ENCODE measurements at places on chromosomes 16 and 17. TPM values are rescaled to one million over a fixed set of nuclear protein-coding genes. Genes with fewer than 3 reads are reported as not detected.

DNA sequence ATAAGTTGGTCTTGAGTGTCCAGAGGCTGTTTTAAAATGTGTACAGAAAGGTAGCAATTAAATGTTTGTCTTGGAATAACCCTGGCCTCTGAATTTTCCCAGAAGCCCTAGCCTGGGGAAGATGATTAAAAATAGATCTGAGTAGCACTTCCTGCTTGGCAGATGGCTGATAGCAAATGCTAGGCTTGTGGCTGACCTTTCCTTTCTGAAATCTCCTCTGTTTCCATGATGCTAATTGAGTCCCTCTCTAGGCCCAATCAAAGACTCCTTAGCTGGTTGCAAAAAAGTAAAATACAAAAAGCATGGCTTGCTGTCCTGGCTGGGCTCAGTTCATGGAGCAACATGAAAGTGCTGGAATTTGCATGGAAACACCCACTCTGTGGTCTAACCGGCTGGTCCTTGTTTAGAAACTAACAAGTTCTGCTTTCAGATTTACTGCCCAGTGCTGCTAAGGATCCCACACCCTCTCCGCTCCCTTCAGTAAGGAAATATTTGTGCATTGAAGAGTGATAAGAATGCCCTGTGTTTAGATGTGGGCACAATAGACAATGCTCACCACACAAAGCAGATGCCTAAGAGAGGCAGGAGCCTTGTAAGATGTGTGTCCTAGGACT lies 40.8 kb downstream of the YPEL2 start:
- DNase-seq: no peak
- no peak overlapping the region for H3K4me3 ChIP-seq
- no peaks in the 10 kb centered on the region for H3K36me3 ChIP-seq
- no peaks in the 10 kb centered on the region for H3K27me3 ChIP-seq
- H3K4me1 ChIP-seq: peaks cover 2% of the 10 kb centered on the region
- no peak overlapping the region for H3K27ac ChIP-seq

Gene RIPOR1
- 10.0 TPM for total RNA-seq

Gene TUBD1
- 26.4 TPM for total RNA-seq

Gene EVPL
- total RNA-seq: 0.53 TPM

GRCh38 chr17:37742762-37743611 lies 1.9 kb downstream of the HNF1B start:
- no peaks in the 10 kb centered on the region for H3K36me3 ChIP-seq
- H3K27me3 ChIP-seq: peaks cover 84% of the 10 kb centered on the region
- H3K4me3 ChIP-seq: peak overlapping the region; percentile 48
- no peaks in the 10 kb centered on the region for H3K4me1 ChIP-seq

DNA sequence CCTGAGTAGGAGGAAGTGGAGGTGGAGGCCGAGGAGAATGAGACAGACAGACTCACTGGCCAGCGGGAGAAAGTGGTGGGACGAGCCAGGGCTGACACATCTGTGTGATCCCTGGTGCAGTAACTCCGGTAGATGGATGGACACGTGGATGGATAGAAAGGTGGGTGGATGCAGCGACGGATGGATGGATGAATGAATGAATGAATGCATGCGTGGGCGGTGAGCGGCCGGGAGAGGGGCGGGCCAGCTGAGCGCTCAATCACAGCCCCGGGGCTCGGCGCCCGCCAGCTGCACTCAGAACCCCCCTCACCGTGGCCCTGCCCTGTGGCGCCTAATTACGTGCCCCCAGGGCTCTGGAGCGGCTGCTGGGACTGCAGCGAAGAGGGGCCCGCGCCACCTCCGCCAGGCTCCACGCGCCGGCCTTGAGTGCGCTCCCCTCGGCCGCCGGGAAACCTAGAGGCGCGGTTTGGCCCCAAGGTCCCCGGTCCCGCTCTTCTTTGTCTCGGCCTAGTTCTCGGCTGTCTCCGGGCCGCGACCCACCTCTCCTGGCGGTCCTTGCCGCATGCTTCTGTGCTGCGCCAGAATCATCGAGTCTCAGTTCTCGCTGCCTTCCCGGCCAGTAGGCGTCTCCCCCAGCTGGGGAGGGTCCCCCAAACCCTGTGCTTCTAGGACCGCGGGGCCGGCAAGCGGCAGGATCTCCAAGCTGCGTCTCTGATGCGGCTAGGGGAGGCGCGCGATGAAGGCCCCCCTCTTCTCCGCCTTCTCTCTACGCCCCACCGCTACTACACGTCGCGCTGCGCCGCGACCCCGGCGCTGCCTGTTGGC lies 41.0 kb downstream of the RAI1 start:
- H3K4me3 ChIP-seq: peak overlapping the region; percentile 25
- no peaks in the 10 kb centered on the region for H3K4me1 ChIP-seq
- peaks cover 2% of the 10 kb centered on the region for H3K36me3 ChIP-seq
- DNase-seq: peak; percentile 67
- no peak overlapping the region for H3K27ac ChIP-seq

DNA sequence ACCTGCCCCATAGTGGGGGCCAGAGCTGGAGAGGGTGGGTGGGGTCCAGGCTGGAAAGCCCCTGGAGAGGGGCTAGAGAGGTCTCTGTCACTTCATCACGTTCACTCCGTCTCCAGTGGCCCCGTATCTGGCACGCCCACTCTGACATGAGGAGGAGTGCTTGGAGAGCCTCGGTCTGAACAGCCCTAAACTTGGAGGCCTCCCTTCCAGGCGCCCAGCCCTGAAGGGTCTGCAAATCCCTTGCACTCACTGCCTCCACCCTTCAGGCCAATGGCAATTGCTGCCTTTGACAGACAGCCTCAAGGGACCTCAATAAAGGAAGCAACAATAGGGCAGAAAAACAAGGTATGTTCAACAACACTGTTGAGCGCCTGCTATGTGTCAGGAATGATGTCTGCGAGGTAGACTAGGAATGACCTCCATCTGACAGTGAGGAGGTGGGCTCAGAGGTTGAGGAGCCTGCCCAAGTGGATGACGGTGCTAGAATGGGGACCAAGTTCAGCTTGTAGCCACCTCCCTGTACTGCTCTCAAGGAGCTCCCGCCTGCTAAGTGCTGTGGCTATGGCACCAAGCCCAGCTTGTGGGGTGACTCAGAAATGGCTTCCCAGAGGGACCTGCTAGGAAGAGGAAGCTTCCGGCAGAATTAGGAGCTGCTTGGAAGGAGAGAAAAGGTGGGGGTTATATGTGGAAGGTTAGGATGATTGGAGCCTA lies 2.9 kb upstream of the EPX start:
- no peak overlapping the region for H3K27ac ChIP-seq
- H3K4me3 ChIP-seq: no peak overlapping the region
- no peaks in the 10 kb centered on the region for H3K36me3 ChIP-seq
- DNase-seq: no peak
- H3K27me3 ChIP-seq: no peaks in the 10 kb centered on the region
- H3K4me1 ChIP-seq: no peaks in the 10 kb centered on the region

GRCh38 chr16:17571499-17572093 lies 100.8 kb upstream of the XYLT1 start:
- H3K4me1 ChIP-seq: no peaks in the 10 kb centered on the region
- no peak overlapping the region for H3K4me3 ChIP-seq
- no peak overlapping the region for H3K27ac ChIP-seq
- no peaks in the 10 kb centered on the region for H3K27me3 ChIP-seq
- H3K36me3 ChIP-seq: no peaks in the 10 kb centered on the region

Gene CDH16
- not detected for total RNA-seq

DNA sequence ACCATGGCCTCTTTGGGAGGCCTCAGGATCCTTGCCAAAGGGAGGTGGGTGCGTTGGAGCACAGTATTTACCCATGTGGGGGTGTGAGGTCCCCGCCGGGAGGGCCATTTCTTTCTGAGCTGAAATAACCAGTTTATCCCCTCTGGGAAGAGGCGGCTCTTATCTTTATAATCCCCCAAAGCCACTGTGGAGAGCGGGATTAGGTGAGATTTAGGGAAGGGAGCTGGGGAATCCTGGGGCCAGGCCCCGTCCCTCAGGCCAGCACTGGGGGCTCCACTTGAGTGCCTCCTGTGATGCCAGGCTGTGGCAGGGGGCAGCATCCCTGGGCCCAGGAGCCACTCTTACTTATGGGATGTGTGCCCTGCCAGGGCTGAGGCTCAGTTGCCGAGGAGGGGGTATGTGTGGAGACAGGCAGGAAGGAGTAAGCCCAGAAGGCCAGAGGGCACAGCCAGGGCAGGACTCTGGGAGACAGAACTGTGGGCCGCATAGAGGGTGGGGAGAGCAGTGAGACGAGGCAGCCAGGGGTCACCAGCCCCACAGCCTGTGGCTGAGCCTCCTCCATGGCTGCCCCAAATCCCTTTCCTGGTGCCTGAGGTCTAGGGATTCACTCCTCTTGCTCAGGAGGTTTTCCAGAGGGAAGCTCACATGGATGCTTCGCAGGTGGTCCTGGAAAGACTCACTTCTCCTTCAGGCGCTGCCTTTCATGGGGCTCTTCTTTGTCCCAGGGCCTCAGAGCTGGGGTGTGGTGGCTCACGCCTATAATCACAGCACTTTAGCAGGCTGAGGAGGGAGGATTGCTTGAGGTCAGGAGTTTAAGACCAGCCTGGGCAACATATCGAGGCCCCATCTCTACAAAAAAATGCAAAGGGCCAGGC lies 25.0 kb downstream of the TMEM94 start:
- peaks cover 11% of the 10 kb centered on the region for H3K36me3 ChIP-seq
- H3K27me3 ChIP-seq: no peaks in the 10 kb centered on the region
- DNase-seq: no peak
- no peak overlapping the region for H3K4me3 ChIP-seq
- H3K4me1 ChIP-seq: no peaks in the 10 kb centered on the region
- no peak overlapping the region for H3K27ac ChIP-seq

- H3K4me3 ChIP-seq: no peak overlapping the region
- H3K4me1 ChIP-seq: no peaks in the 10 kb centered on the region
- H3K27me3 ChIP-seq: no peaks in the 10 kb centered on the region
- H3K36me3 ChIP-seq: peaks cover 4% of the 10 kb centered on the region
These were observed 45.8 kb upstream of the LGALS9 start for GRCh38 chr17:27585153-27585681.

GRCh38 chr17:50148226-50149090 lies 2.0 kb downstream of the PPP1R9B start:
- no peak overlapping the region for H3K27ac ChIP-seq
- peak; percentile 62 for DNase-seq
- H3K4me1 ChIP-seq: peaks cover 4% of the 10 kb centered on the region
- H3K4me3 ChIP-seq: peak overlapping the region; percentile 75
- H3K36me3 ChIP-seq: peaks cover 12% of the 10 kb centered on the region

- H3K27me3 ChIP-seq: no peaks in the 10 kb centered on the region
- H3K4me1 ChIP-seq: peaks cover 11% of the 10 kb centered on the region
- no peak overlapping the region for H3K27ac ChIP-seq
- DNase-seq: no peak
- H3K36me3 ChIP-seq: peaks cover 3% of the 10 kb centered on the region
These were observed 51.7 kb upstream of the LGALS9 start for GRCh38 chr17:27579304-27579703.

- peaks cover 3% of the 10 kb centered on the region for H3K4me1 ChIP-seq
- no peak overlapping the region for H3K27ac ChIP-seq
- peak; percentile 51 for DNase-seq
- no peaks in the 10 kb centered on the region for H3K36me3 ChIP-seq
- no peak overlapping the region for H3K4me3 ChIP-seq
These were observed 52.6 kb downstream of the PLCG2 start for GRCh38 chr16:81831722-81832126.

DNA sequence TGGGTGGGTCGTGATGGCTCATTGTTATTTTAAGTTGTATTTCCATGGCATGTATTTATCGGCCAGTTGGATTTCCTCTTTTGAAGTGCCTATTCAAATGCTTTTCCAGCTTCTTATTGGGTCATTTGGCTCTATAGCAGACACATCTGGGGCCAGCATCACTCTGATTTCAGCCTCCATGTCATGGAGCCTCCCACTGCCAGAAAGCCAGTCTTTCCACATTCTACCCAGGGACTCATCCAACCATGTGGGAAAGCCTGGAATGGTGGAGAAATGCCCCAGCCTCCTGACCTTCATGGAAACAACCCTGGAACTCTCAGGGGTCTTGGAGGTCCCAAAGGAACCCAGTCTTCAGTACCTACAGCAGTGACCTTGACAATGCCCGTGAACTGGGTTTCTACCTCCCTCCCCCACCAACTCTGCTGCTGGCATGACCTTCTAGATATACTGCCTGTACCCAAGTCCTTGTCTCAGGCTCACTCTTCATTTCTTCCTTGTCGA lies 33.8 kb upstream of the ADGRG1 start:
- no peak for DNase-seq
- H3K4me1 ChIP-seq: no peaks in the 10 kb centered on the region
- no peak overlapping the region for H3K27ac ChIP-seq
- no peak overlapping the region for H3K4me3 ChIP-seq

Gene FBXO39
- total RNA-seq: not detected

All from H9 (cell line).